Breast epithelium (tissue), 4 donors: ENCODE measurements at places on chromosomes 6 and 20. TPM values are rescaled to one million over a fixed set of nuclear protein-coding genes. Genes with fewer than 3 reads are reported as not detected.

DNA sequence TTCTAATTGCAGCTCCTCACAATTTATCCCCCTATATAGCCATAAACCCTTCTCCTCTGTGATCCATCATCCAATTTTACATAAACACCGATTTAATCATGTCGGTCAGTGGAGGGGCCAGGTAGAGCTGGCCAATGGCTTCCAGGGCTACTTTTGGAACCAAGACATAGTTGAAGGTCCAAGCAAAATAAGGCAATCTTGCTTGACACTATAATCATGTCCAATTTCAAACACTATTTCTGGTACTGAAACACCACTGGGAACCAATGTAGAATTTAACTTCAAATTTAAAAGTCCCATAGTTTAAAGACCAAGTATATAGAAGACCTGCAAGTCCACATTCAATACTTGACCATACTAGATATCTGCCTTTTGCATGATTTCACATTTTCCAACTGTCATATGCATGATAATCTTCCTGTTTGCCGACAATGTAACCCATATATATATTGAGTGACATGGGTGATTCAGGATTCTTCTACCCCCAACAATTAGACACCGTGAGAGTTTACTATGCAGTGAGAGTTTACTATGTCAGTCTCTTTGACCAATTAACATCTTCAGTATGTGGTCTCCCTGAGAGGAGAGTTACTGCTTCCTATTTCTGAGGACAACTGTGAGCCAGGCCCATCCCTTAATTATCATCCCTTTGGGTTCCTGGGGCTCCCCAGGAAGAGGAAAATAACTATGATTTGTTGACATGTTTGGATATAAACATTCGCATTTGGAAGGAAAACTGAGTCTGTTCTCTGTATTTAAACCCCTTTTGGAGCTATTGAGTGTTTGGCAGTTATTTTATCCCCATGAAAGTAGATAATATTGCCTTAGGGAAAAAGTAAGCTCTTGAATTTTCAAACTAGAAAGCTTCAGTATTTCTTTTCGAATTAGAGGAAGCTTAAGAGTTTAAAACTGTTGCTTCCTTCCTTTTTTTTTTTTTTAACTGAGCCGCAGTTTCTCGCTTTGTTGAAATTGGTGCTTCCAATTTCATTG lies 31.8 kb downstream of the SAMD3 start:
- H3K4me1 ChIP-seq, result no peaks in the 10 kb centered on the region
- no peaks in the 10 kb centered on the region for H3K27me3 ChIP-seq
- no peak overlapping the region for H3K27ac ChIP-seq

DNA sequence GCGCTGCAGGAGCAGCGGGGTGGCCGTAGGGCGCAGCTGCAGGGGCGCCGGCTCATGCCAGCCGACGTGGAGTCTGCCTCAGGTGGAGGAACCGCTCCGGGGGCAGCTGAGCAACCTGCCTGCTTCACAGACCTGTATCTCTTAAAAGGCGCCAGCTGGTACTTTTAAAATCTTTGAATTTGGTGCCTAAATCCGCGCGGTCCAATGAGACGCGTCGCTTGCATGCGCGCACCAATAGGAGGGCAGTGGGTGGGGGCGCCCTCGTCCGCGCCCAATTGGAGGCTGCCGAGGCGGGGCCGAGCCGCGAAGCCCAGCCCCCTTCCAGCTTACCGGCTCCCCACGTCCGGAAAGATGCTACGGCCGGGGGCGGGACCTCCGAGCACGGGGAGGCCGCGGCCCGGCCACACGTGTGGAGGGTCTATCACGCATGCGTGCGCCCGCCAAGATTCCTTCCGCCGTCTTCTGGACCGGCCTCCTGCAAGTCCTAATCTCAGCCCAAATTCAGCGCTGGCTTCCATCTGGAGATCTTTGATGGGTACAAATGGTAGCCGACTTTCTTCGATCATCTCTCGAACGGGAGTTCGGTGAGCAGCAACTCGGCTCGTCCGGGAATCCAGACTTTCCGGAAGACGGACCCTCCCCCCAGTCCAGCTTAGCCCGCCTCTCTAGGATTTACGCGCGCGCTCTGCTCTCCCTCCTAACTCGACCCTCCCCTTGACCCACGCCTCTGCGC lies at the start of gene FBXO5:
TSS of gene FBXO5 (minus strand) at position 138 of the 733 bp plus-strand sequence. CDS start at position 56, 82 bp downstream.
- H3K4me3 ChIP-seq, result peak within 1 kb of the TSS; percentile 86
- H3K4me1 ChIP-seq, result peaks cover 5% of the 10 kb centered on the region
- no peaks in the 10 kb centered on the region for H3K27me3 ChIP-seq
- H3K36me3 ChIP-seq, result no peaks in the 10 kb centered on the region
- DNase-seq, result peak; percentile 96
- peak within 1 kb of the TSS; percentile 85 for H3K27ac ChIP-seq

The CCN6 gene
- total RNA-seq, result not detected

- no peak overlapping the region for H3K4me3 ChIP-seq
- DNase-seq, result no peak
- no peaks in the 10 kb centered on the region for H3K36me3 ChIP-seq
- H3K27ac ChIP-seq, result peak overlapping the region; percentile 76
- H3K27me3 ChIP-seq, result no peaks in the 10 kb centered on the region
- H3K4me1 ChIP-seq, result no peaks in the 10 kb centered on the region
Measured at GRCh38 chr6:119147101-119148053, 68.9 kb upstream of the FAM184A start.

The CGA gene
- total RNA-seq, result not detected

DNA sequence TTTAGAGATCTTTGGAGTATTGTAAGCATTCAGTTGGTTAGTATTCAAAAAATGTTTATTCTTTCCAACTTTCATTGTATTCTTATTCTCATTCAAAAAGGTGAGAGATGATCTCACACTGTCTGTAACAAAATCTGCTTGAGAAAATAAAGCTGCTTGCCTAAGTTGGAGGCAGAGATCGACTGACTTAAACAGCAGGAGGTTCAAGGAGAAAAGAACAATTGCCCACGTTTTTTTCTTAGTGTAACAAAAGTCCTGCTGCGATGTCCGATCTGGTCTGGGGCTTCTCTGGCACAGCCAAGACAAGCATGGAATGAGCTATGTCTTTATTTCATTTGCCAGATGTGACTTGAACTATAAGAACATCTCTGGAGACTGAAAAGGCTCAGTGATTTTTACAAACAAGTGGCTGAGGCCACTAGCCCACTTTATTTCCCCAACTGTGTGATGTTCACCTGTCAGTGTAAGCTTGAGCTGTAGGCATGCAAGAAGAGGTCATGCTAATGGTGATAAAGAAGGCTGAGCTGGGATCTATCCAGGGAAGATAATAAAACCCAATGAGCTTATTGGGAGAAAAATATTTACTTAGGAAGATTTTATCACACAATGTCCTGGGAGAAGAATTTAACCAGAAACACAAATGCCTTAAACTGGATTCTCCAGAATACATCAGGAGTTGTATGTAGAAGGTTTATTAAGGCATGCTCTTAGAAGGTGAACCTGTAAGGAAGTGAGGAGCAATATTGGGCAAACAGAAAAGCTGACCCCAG lies 580.1 kb upstream of the BTBD3 start:
- H3K36me3 ChIP-seq, result no peaks in the 10 kb centered on the region
- no peaks in the 10 kb centered on the region for H3K27me3 ChIP-seq
- H3K27ac ChIP-seq, result no peak overlapping the region
